ENCODE measurements at places on chromosomes 7 and 10.

DNA sequence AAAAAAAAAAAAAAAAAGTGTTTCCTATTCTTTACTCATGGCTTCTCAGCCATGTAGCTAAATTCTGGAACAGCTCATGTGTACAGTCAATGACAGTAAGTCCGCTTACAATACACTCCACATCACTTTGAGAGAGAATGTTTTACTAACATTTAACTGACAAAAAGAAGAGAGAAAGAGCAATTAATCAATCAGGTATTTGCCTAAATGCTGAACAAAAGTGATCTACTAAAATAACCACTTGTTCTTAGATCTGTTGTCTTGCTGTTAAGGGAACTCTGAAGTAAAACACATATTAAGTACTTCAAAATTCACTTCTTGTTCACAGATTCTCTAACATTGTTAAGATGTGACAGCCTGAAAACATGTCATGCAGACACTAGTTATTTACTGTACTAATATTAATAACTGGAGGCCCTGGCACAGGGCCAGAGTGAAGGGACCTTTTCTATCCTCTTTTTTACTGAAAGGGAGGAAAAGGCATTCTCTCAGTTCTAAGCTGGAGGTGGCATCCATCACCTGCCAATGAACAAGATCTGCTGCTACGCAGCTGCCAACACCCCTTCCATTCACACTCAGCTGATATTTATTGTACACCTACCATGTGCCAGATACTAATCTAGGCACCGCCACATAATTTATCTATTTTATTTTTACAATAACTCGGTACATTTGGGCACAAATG is 72.6 kb downstream of the AHR start:
- no peak for DNase-seq

DNA sequence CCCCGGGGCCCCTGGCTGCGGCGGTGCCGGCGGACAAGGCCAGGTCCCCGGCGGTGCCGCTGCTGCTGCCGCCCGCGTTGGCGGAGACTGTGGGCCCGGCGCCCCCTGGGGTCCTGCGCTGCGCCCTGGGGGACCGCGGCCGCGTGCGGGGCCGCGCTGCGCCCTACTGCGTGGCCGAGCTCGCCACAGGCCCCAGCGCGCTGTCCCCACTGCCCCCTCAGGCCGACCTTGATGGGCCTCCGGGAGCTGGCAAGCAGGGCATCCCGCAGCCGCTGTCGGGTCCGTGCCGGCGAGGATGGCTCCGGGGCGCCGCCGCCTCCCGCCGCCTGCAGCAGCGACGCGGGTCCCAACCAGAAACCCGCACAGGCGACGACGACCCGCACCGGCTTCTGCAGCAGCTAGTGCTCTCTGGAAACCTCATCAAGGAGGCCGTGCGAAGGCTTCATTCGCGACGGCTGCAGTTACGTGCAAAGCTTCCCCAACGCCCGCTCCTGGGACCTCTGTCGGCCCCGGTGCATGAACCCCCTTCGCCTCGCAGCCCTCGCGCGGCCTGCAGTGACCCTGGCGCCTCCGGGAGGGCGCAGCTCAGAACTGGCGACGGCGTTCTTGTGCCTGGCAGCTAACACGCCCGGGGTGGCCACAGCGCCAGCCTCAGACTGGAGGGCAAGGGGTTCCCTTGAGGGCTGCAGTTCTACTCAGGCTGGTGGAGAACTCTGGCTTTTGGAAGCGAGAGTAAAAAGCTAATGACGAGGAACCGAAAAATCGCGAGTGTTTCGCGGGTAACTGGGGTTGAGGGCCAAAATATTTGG is 804 bp downstream of the FRAT1 start:
- DNase-seq = no peak

GRCh38 chr10:86724445-86724844 is 32.0 kb upstream of the BMPR1A start:
- DNase-seq = no peak

DNA sequence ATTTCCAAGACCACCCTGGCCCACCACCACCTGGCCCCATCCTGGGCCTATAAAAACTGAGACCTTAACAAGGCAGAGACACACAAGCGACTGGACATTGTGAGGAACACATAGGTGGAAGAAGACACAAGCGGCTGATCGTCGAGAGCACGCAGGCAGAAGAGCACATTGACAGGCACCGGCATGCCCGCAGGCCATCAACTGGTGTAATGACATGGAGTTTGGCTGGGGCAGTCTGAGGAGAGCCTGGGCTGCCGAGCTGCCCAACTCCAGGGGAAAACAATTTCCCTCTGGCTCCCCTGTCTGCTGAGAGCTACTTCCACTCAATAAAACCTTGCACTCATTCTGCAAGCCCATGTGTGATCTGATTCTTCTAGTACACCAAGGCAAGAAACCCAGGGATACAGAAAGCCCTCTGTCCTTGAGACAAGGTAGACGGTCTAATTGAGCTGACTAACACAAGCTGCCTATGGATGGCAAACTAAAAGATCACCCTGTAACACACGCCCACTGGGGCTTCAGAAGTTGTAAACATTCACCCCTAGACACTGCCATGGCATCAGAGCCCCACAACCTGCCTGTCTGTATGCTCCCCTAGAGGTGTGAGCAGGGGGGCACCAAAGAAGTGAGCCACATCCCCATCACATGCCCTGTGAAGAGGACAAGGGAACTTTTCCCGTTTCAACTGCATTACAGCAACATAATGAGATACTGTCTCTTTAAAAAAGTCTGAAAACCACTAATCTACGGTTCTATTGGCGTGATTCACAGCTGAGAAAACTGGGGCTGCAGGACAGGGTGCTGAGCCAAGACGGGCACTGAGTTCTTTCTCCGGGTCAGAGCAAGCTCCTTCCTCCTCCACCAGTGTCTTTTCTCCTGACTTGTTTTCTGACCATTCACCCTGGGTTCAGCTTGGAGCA is 18.5 kb upstream of the TNS3 start:
- no peak for DNase-seq

DNA sequence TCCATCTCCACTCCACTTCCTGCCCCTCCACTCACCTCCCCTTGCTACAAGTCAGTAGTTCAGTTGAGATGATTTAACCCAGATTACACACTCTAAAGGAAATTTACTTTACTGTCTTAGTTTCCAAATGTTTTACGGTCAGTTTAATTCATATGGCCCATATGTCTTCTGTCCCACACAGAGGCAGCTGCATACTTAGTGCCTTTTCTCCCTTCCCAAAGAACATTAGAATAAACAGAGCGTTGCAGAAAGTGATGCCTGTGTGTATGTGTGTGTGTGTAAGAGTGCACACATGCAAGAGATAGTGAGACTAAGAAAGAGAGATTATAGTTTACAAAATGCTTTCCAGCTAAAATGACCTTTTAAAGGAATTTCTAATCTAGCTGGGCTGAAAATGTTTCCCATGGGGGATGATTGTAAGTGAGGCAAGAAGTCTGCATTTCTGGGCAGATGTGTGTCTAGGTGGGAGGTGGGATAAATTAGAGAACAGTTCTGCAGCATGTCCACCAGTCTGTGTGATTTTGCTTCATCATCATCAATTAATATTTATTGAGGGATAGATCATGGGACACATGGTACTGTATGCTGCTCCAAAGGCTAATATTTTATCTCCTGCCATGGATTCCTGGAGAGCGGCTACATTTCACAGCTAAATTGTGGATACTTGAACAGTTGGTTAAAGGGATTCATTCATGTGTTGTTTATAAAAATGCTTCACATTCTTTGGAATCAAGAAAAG is 81.5 kb downstream of the NXPH1 start:
- DNase-seq = no peak

DNA sequence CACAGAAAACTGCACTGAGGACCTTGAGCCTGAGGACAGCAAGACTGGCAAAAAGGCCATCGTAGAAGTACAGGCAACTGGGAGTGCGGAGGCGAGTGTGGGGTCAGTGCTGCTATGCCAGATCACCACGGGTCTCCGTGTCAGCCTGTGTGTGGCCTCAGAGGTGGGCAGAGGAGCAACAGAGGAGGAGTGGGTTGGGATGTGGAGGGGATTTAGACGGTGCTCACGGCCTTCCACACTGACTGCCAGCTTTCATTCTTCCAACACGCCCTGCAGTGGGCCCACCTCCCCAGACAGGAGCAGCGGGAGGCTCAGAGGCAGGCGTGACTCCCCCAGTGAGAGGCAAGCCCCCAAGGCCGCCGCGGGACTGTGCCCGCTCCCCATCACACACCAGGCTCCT is 17.0 kb upstream of the ZMIZ1 start:
- no peak for DNase-seq

- no peak for DNase-seq
These were observed 133.3 kb downstream of the SLC25A13 start for GRCh38 chr7:96188591-96188991.

DNA sequence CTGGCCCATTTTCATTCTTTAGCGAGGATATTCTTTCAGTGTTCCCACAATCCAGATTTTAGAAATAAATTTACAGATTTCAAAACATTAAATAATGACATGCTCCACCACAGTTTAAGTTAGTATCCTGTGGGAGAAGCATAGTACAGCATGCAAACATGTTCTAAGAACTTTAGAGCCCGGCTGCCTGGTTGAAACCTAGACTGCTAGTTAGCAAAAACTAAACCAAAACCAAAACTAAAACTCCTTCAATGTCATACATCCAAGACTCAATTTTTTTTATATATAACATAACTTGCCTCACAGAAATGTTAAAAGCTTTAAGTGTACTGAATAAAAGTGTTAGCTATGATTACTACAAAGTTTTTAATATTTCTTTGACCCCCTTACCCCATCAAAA is 17.0 kb downstream of the TRA2A start:
- DNase-seq = no peak

- no peak for DNase-seq
These were observed 124.8 kb upstream of the CHST15 start for GRCh38 chr10:124217906-124218804.

GRCh38 chr10:11317936-11318670 is 293.3 kb downstream of the USP6NL start:
- DNase-seq = no peak

DNA sequence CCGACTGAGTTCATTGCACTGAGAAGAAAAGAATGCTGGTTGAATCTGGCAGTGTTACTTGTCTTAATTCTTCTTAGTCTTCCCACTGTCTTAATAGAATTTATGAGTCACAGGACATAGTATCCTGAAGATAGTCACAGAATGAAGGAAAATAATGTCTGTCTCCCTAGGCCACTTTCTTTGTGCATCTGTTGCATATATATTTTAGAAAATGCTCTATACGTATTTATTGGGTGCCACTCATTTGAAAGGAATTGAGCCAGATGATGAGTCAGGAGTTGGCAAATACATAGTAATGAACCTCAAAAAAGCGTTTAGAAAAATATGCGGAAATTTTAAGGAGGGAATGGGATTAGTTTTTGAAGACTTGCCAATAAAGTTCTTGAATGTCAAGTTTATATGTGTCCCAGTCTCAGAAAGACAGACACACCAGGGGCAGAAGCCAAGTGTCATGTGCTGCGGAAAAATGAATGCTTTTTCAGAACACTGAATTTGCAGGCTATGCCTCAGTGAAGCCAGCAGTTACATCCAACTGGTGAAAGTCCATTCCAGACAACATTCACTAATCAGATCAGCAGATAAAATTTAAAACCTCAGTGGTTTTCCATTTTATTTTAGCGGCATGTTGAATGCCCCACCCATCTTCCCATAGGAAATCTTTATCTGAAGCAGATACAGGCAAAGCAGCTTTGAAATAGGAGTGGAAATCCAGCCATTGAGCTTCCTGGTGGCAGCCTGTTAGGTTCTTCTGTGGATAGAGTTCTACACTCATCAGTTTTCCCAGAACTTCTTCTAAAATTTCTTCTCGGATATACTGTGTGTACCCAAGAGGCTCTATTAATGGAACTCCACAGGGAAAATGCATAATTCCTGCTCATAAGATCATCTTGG is 308.4 kb downstream of the BICC1 start:
- no peak for DNase-seq

DNA sequence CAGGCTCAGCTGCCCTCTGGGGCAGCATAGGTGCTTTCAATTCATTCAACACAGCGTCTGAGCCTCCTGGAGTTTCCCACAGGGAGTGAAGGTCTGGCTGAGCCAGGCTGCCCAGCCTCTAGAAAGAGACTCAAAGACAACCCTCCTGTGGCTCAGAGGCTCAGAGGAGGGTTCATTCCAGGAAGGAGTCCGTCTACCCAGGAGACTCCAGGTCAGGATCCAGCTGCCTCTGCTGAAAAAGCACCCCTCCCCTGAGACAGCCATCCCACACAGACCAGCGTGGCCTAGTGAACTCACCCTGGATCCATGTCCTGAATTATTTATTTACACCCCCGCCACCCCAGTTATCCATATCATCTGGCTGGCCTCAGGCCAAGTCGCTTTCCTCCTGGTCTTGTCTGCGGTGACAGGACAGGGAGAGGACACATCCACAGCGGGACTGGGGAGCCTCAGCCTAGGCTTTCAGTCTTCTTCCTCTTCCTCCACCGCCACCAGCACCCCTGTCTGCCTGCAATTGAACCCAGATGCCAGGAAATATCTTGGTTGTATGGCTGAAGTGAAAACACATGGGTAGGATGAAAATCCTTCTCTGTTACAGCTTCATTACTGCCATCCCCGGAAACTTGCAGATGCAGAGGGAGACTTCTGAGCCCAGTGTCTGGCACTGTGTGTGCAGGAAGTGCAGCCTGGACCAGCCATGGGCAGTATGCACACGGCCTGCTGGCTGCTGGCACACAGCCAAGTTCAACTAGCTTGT is 44.0 kb upstream of the COL13A1 start:
- no peak for DNase-seq

DNA sequence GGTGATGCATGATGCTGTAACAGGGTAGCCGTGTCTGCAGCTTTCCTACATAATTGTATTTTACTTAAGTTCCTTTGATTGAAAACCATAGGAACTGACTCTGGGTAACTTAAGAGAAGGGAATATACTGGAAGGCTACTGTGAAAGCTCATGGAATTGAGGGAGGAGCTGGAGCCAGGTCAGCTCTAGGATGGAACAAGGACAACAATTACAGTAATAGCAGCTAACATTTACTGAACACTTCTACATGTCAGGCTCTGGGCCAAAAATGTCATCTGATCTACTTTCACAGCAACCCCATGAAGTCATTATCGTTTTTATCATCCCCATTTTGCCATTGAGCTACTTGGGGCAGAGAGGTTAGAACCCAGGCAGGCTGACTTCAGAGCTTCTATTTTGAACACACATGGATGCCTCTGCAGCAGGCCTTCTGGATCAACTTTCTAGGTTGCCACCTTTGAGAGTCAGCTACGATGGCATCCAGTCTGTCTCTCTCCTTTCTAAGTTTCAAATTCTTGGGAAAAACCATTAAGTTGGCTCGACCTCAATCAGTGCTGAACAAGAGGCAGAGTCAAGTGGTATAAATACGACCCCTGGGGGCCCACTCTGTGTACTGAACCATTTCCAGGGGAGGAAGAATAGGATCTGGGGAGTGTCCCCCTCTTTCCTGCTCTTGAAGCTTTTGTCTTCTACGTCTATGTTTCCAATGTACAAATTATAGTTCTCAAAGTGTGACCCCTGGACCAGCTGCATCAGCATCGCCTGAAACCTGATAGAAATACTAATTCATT is 272.3 kb upstream of the PLPP4 start:
- no peak for DNase-seq

GRCh38 chr10:129279446-129280154 is 187.4 kb upstream of the MGMT start:
- DNase-seq = no peak

GRCh38 chr10:126639084-126639483 is 31.4 kb downstream of the C10orf90 start:
- no peak for DNase-seq

Data from GM18507 (cell line).